ENCODE measurements at places on chromosomes 4 and X.

DNA sequence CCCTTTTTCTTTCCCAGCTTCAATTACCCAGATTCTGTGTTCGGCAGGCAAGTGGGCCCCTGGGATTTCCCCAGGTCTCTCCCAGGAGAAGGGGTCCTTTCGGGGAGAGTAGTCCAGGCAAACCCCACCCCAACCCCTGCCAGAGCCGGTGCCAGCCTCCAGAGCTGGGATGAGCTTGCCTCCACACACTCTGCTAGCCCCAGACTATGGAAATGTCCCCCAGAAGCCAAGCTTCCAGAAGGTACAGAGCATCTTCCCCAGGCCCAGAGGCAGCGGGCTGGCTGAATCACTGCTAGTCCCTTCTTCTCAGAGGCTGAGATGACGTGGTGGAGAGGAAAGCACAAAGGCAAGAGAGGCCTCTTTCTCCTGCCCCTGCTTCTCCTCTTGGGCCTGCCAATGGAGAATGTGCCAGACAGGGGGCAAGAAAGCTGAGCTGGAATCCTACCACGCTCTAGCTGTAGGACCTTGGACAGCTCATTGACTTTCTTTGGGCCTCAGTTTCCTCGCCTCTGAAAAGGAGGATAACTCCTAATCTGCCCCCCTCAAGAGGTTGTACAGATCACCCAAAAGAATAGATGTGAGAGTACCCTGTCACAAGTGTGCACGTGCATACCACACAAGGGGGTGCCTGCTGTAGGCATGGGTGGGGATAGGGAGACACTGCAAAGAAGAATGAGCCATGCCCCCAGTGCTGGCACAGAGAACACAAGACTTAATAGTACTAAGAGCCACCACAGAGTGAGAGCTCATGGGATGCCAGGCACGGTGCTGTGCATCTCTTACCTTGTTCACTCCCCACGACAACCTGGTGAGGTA is 2.1 kb downstream of the SASH3 start:
- peak; percentile 47 for DNase-seq

DNA sequence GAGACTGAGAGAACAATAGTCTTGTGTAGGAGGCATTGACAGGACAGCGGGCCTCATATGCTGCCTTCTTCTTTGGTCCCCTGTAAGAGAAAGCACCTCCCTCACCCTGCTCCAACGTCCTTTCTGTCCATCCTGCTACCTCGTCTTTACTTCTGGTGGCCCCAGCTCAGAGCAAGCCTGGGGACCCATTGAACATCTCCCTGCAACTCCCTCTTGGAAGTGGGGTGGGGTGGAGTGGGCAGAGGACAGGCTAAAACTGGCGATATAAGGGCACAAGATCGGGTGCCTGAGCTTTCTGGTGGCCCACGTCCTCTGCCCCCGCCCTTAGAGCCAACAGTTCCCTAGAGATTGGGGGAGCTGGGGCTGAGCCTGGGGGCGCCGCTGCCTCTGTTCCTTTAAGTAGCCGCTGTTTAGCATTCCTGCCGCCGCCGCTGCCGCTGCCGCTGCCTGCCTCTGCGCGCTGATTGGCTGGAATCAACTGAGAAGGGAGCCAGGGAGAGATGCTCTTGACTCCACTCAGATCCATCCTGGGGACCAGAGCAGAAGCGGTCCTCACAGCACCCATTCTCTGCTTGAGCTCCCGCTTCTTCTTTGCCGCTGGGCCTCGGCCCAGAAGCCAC is at the start of gene DLG3:
Gene DLG3, plus strand, starts transcription at position 510 of the 620 bp plus-strand sequence. CDS start 367 bp downstream, outside the sequence.
- DNase-seq: no peak

GRCh38 chrX:23048806-23049573 is 49.2 kb downstream of the DDX53 start:
- DNase-seq: no peak

DNA sequence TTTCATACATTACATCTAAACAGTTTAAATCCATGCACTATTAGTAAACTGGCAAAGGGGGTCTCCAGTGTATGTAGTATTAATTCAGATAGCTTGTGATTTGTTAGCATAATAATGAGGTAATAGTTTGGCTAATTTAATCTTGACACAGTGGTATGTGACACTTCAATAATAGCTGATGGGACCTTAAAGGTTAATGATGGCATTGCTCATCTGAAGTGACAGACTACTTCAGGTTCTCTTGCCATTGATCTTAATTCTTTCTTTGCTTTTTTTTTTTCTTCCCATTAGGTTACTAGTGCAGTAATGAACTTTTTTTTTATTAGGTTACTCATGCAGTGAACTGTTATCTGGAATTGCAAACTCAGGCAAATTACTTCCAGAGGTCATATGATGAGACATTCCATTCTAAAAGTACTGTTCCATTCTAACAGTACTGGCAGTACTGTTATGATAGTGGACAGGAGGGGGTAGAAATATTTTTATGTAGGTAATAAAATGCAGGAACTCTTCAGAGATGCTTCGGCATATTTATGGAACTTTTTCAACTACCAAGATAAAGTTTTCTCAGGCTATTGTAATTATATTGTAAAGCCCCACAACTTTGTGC is 911.3 kb upstream of the LCORL start:
- no peak for DNase-seq

DNA sequence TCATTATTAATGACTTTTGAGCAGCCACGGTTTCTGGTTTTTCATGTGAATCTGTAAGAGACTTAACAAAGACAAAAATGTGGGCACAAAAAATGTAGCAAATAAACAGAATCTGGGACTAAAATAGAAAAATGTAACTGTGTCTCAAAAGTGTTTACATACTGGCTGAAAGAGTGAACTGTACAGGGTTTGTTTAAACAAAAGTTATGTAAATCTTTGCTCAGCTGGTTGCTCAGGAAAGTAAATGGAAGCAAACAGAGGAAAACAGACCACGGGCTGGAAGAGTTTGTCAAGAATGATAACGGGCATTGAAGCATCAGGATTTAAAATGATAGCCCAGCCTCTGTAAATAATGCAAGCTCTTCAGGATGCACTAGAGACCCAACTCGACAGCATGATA is 921.8 kb upstream of the FTHL17 start:
- DNase-seq: no peak

GRCh38 chr4:26342328-26343037 is 21.7 kb downstream of the RBPJ start:
- DNase-seq: no peak

DNA sequence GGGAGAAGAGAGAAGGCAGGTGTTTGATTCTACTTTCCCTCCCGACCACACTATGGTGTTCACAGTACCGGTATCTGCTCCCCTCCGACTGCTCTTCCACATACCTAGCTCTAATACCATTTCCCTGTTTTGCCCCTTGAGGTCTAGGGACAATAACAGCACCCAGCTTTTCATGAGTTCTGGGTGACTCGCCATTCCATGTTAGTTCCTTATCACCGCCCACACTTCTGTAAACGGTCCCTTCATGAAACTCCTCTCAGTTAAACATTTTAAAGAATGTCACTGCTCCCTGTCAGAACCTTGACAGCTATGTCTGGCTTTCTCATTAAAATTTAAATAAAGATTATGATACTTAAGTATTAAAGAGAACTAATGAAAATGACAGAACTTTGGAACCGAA is 136.7 kb downstream of the ADAMTS3 start:
- no peak for DNase-seq

- no peak for DNase-seq
These were observed 101.4 kb upstream of the RAB40AL start for GRCh38 chrX:102835504-102836146.

DNA sequence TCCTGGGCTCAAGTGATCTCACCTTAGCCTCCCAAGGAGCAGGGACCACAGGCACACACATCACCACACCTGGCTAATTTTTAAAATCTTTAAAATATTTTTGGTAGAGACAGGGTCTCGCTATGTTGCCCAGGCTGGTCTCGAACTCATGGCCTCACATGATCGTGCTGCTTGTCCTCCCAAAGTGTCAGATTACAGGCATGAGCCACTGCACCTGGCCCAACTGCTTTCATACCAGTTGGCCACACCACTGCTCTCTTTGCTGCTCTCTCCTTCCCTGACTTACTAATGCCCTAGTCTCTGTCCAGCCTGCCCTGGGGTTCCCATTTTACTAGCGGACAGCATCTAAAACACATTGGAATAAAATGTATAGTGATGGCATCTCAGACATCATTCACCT is 67.1 kb downstream of the CLDN22 start:
- DNase-seq: no peak

GRCh38 chrX:77426811-77427210 is 20.4 kb upstream of the FGF16 start:
- no peak for DNase-seq

Data from activated naive CD4-positive, alpha-beta T cell treated with anti-CD3 and anti-CD28 coated beads, Interleukin-2, amount 50 U/mL, for 16 hours (primary cell).